Activated T-cell treated with anti-CD3 and anti-CD28 coated beads, Interleukin-2, amount 50 U/mL, for 72 hours (primary cell): ENCODE measurements at places on chromosomes 11 and 22.

DNA sequence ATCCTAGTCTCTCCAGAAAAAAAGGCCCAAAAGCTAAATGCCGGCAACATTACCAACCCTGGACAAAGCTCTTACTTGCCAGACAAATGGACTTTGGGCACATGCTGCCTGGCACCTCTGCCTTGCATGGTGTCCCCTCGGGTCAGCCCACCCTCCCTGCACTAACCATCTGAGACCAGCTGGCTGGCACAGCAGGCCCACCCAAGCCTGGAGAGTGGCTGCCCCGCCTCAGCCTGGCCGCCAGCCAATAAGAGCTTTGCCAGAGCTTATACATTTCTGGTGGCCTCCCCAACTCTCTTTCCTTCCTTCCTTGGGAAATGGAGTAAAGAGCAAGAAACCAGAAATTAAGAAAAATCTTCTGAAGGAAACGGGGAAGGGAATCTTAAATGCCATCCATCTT, 24.5 kb downstream of the MCHR1 start:
- no peak for DNase-seq

GRCh38 chr22:35912658-35913057, 116.0 kb downstream of the RBFOX2 start:
- no peak for DNase-seq

DNA sequence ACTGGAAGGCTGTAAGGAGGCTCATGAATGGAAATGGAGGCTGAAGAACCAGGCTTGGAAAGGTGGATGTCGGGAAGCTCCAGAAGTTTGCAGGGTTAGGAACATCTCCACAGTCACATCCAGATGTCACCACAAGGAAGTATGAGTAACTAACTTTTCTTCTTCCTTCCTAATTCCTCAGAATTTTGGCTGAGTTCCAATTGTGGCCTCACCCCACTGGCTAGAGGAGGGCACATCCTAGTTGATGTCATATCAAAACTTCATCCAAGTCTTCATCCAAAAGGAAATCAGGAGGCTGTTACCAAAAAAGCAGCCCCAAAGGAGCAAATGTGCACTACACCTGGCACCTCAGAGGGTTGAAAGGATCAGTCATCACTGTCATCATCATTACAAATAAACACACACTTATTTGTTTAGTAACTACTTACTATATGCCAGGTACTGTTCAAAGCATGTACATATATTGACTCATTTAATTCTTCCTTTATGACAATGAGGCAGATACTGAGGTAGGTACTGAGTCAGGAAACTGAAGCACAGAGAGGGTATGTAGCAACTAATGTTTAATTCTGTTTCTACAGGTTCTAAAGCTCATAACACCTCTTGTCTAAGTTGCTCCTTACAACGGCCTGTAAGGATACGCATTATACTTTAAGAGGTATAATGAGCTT, 7.3 kb upstream of the PTPN5 start:
- no peak for DNase-seq

GRCh38 chr11:76781046-76781801, 1.9 kb upstream of the TSKU start:
- DNase-seq: no peak
